ENCODE measurements at places on chromosomes 12 and 14. TPM values are rescaled to one million over a fixed set of nuclear protein-coding genes. Genes with fewer than 3 reads are reported as not detected.

The SYNJ2BP gene
- total RNA-seq, result 8.4 TPM

The RNASE7 gene
- total RNA-seq, result 2.2 TPM

The RND1 gene
- 0.46 TPM for total RNA-seq

The GPR132 gene
- total RNA-seq, result 0.14 TPM

The SLC5A8 gene
- not detected for total RNA-seq

The DPY19L2 gene
- total RNA-seq, result 0.14 TPM

The TTC5 gene
- 7.5 TPM for total RNA-seq

The AQP5 gene
- 1.2 TPM for total RNA-seq

The NXPH4 gene
- total RNA-seq, result 9.3 TPM

The KRT82 gene
- total RNA-seq, result not detected

The TRIAP1 gene
- 34.3 TPM for total RNA-seq

The PAH gene
- not detected for total RNA-seq

The ATP5MC2 gene
- total RNA-seq, result 297 TPM

The TAS2R31 gene
- total RNA-seq, result not detected

The KRT75 gene
- total RNA-seq, result 2.6 TPM

The NKX2-1 gene
- total RNA-seq, result 9.1 TPM
